Stimulated activated CD4-positive, alpha-beta T cell treated with anti-CD3 and anti-CD28 coated beads, Interleukin-1b, Interleukin-23, amount 100 ng/mL, for 24 hours (primary cell): ENCODE measurements at places on chromosomes 1 and 21.

- no peak for DNase-seq
Observed at GRCh38 chr1:162703708-162704107, 71.4 kb downstream of the DDR2 start.

GRCh38 chr1:164337394-164337793, 221.6 kb upstream of the PBX1 start:
- no peak for DNase-seq

- DNase-seq = no peak
Observed at GRCh38 chr1:155759966-155760630, 71.2 kb downstream of the DAP3 start.

DNA sequence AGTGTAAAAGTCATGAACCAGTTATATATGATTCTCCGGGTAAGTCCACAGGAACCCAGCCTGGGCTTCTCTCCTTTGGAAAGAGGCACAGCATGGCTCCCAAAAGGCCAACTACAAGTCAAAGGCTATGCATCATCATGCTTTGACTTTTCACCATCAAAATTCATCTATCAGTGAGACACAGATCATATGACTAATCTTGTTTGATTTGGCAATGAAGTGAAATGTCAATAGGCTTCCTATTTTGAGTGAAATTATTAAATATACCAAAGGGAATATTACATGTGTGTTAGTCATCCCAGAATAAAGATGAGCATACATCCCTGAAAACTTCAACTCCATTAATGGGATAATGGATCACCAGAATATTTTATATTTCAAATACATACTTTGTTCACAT, 83.5 kb upstream of the ADGRL2 start:
- no peak for DNase-seq

DNA sequence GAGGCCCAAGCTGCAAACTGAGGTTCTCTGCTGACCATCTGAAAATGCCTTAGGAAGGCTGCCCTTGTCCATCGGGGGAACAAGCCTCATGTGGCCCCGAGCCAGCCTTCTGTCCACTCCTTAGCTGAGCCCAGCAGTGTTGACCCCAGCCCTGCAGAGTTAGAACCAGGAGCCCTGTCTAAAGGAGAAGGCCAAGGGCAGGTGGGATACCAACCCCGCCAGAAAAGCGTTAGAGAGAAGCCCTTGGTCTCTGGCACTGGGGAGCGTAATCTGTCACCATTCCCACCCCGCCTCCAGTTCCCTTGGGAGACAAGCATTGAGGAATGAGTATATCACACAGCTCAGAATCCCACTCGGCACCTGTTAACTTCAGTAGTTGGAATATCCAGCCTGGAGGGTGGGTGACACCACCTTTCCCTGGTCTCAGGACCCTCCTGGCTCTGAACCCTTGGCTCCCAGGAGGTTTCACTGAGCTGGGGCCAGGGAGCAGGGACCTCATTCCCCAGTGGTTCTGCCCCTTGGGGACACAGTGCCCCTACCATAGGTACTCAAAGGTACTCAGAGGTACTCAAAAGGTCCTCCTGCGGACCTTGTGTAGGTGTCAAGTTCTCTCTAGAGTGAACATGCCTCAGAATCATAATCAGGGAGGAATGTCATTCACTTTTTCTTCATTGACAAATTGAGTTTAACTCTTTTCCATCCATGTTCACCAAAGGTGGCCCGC, 16.4 kb downstream of the ETS2 start:
- no peak for DNase-seq

DNA sequence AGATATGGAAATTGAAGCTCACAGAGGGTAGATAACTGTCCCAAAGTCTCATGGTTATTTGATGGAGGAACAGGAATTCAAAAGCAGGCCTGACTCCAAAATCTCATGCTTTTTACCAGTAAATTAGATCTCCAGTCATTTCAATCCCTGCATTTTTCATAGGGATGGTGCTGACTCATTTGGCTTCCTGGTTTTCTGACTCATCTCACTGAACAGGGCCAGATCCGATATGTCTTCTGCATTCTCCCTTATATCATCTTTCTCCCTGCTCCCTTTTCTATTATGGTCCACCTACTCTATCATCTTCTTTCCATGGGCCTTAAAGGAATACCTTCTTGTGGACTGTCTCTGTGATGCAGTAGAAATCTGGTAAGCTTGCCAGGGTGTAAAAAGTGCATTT, 187.2 kb downstream of the FGGY start:
- no peak for DNase-seq

GRCh38 chr21:33901412-33902288, 14.0 kb downstream of the ATP5PO start:
- DNase-seq = no peak

- no peak for DNase-seq
Observed at GRCh38 chr1:156717351-156717750, 10.9 kb upstream of the METTL25B start.

DNA sequence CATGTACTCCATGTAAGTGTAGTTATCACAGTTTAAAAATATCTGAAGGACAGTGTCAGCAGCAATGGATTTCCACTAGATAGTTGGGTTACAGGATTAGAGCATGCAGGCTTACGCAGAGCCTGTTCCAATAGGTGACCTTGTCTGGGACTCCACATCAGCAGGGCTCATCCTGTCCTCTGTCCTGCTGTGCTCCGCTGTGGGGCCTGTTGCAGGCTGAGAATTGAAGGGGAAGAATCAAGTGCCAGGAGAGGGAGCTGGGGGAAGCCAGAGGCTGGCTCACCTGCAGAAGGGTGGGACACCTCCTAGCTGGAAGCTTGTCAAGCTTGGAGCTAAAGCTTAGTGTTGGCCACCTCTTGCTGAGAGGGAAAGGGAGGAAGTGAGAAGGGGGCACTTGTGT, 62.8 kb downstream of the XCL2 start:
- DNase-seq = no peak
